ENCODE measurements at places on chromosomes 1 and 21. TPM values are rescaled to one million over a fixed set of nuclear protein-coding genes. Genes with fewer than 3 reads are reported as not detected.

Gene LIN28A
- total RNA-seq, result 107 TPM

Gene SPATA17
- total RNA-seq, result 0.36 TPM

- DNase-seq, result no peak
Measured at GRCh38 chr1:17520041-17520440, 19.5 kb upstream of the ARHGEF10L start.

- DNase-seq, result no peak
Measured at GRCh38 chr1:221200464-221200863, 321.2 kb downstream of the HLX start.

GRCh38 chr1:220219865-220220698 lies 52.2 kb downstream of the RAB3GAP2 start:
- no peak for DNase-seq

Gene SPATA45
- total RNA-seq, result 0.82 TPM

Gene RASSF5
- total RNA-seq, result 1.2 TPM

Gene SNIP1
- total RNA-seq, result 21.4 TPM

Gene HIVEP3
- total RNA-seq, result 8.9 TPM
